ENCODE measurements at places on chromosomes 4 and X.

DNA sequence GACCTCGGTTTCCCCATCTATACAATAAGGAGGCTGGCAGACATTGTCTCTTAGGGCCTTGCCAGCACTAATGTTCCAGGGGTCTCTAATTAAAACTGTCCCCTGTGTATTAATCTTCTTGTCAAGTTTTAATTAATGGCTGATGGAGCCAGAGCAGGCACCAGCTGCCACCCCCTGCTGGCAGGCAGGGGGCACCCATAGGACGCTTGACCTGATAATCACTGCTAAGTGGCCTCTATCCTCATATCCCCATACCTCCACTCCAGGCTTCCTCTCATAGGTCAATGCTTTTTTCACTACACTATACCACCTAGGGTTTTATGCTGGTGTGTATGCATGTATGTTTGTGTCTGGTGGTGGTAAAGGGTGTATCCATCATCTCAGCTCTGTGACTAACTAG lies 89.4 kb downstream of the EFNB1 start:
- no peak for DNase-seq

DNA sequence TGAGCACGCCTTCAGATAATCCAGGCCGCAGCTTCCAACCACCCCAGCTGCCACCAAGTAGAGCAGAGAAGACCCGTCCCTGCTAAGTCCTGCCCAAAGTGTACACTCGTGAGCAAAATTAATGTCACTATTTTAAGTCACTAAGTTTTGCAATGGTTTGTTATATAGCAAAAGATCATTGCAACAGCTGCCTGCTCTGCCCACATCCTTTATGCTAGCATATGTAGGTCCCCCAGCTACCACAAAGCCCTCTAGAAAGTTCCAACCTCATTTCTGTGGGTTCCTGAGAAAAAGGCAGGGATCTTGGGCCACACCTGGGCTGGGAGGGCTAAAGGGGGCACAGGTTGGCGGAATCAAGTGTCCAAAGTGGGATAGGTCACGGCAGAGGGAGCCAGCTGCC lies 346.9 kb downstream of the BCOR start:
- DNase-seq, result no peak

DNA sequence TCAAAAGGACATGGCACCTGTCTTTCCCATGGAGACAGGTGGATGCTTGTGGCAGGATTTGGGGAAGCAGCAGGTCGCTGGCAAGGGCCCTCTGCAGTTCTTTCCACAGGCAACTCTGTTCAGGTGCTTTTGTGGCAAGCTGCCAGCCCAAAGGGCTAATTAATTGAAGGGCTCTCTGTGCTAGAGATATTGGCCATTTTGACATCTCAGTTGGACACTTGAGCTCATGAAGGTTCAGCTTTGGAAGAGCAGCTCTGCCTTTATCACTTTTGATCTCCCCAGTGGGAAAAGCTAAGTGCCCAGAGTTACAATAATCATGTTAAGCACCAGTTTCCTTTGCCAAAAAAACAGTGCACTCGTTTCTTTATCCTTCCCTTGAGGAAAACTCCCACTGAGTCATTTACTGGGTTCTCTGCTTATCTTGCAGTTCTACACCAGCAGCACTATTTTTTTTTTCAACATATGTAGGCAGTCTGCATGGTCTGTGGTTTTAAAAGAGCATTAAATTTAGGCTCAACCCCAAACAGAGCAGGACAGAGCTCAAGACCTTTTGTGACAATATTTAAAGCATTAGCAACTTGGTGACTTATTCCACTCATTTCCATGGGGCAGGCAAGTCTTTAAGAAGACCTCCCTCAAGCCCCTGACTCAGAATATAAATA lies 336.4 kb upstream of the RASGEF1B start:
- DNase-seq, result no peak

GRCh38 chr4:153112041-153112441 lies 92.2 kb upstream of the TRIM2 start:
- no peak for DNase-seq

DNA sequence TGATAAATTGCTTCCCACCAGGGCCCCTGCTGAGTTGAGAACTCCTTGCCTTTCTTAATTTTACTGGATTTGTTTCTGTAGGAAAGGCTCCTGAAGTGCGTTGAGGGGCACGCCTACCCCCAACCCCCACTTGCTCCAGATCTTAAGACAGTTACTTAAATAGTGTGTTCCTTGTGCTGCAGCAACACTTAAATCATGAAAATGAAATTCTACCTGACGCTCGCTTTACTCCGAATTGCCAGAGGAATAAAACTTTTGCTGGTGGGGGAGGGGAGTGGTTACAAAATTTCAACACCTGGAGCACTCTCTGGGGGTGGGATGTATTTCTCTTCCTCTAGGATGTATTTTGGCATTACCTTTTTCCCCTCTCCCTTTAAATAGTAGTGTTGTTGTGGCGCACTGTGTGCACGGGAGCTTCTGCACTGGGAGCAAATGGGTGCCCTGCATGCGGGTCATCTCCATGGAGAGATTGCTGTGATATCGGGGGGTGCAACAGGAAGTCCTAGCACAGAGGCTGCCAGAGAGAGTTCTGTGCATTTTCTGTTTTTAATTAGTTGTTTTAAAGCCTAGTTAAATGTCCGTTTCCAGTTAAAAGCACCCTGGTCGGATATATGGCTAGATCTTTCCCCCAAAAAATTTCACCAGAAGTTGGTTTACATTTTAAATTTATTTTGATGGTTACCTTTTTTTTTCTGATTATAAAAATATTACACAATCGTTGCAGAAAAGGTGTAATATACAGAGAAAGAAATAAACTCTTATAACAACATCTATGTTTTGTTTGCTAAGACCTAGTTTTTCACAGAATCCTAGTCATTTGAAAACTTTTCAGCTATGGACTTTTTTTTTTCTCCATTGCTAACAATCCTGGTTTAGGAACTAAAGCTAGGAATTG lies 207.7 kb downstream of the SOWAHB start:
- DNase-seq, result no peak

GRCh38 chrX:107766470-107767150 lies 9.0 kb downstream of the TSC22D3 start:
- DNase-seq, result no peak

DNA sequence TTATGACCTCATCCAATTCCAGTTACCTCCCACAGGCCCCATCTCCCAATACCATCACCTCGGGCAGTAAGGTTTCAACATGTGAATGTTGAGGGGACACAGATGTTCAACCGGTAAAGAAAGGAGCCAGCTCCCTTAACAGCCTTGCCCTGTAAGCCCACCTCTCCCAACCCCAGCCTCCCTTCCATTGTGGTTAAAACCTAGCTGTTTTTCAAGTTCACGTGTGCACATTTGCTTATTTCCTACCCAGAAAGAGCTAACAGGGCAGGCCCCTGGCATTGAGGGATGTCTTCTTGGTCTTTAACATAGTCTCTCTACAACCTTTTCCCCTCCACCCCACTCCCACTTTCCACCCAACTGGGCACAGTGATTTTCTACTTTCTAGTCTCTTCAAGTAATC lies 385.7 kb downstream of the FBXW7 start:
- no peak for DNase-seq

GRCh38 chrX:134520860-134521390 lies 61.0 kb downstream of the HPRT1 start:
- DNase-seq, result no peak

- no peak for DNase-seq
Observed at GRCh38 chr4:113845138-113845537, 83.6 kb upstream of the CAMK2D start.

- DNase-seq, result no peak
Observed at GRCh38 chr4:164949448-164950143, 27.9 kb downstream of the TRIM61 start.

GRCh38 chr4:3598695-3599227 lies 66.5 kb upstream of the LRPAP1 start:
- DNase-seq, result no peak

GRCh38 chr4:130814896-130815295 lies 1718.9 kb downstream of the C4orf33 start:
- DNase-seq, result no peak

- no peak for DNase-seq
Observed at GRCh38 chr4:110292994-110293744, 94.8 kb upstream of the ELOVL6 start.

DNA sequence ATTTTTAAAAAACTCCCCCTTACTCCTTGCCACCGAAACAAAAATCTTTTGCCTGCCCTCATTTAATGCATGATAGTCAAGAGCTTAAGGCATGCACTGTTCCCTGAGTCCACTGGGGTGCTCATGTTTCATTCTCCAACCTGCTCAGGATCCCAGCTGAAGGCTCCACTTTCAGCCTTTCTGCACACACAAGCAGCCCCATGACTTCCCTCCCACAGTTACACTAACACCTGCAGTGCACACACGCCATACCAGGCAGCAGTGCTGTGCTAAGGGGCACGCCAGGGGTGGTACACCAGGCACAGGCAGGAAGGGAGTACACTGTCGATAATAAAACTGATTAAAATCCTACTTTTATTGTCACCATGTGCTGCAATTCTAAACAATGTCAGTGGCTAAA lies 385.2 kb downstream of the BMPR1B start:
- DNase-seq, result no peak

GRCh38 chr4:116180157-116180601 lies 905.2 kb downstream of the TRAM1L1 start:
- no peak for DNase-seq

- no peak for DNase-seq
Observed at GRCh38 chr4:2286904-2287593, 25.1 kb upstream of the MXD4 start.

DNA sequence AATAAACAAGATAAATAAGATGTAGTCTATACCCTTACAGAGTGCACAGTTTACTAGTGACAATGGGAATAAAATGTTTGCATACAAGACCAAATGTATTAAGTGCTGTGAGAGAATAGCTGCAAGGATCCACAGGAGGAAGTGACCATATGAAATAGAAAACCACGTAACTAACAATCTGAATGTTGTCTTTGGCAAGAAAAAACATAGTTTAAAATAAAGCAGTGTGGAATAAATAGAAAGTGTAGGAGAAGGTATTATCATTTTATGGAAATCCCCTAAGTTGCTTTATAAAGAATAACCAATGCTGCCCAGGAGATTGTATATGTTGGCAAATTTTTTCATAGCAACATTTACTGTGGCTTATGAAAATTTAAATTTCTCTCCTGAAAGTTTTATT lies 116.1 kb downstream of the PCDH7 start:
- no peak for DNase-seq

- no peak for DNase-seq
Observed at GRCh38 chr4:151783867-151784266, 23.1 kb upstream of the GATB start.

DNA sequence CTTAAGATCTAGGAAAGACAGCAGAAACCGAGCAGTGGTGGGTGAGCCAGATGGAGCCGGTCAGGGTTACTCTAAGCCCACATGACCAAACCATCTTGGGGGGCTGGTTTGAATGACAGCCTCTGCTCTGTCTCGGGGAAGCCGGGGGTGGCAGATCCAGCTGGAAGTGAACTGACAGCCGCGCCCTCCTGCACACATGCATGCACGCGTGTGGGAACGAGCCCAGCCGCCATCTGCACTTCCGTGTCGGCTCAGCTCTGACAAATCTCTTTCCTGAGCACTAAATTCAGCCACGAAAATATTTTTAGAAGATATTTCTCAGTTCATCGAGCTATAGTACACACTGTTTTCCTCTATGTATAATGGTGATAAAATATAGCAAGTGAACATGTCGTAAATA lies 115.5 kb downstream of the DCTD start:
- no peak for DNase-seq

GRCh38 chr4:185853841-185854240 lies 41.8 kb upstream of the SORBS2 start:
- DNase-seq, result no peak

DNA sequence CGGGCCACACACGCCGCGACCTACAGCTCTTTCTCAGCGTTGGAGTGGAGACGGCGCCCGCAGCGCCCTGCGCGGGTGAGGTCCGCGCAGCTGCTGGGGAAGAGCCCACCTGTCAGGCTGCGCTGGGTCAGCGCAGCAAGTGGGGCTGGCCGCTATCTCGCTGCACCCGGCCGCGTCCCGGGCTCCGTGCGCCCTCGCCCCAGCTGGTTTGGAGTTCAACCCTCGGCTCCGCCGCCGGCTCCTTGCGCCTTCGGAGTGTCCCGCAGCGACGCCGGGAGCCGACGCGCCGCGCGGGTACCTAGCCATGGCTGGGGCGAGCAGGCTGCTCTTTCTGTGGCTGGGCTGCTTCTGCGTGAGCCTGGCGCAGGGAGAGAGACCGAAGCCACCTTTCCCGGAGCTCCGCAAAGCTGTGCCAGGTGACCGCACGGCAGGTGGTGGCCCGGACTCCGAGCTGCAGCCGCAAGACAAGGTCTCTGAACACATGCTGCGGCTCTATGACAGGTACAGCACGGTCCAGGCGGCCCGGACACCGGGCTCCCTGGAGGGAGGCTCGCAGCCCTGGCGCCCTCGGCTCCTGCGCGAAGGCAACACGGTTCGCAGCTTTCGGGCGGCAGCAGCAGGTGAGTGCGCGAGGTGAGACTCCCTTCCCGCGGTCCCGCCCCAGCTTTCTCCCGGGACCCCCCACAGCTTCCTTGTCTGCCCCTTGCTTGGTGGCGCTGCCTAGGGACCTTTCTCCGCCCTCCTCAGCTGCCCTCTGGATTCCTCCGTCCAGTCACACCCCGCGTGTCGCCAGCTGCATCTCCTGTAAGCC lies 678 bp downstream of the BMP3 start:
- no peak for DNase-seq

GRCh38 chr4:179097741-179098140 lies 1655.5 kb upstream of the AGA start:
- no peak for DNase-seq
